Tongue (tissue), 3 donors: ENCODE measurements at places on chromosomes 6 and 20. TPM values are rescaled to one million over a fixed set of nuclear protein-coding genes. Genes with fewer than 3 reads are reported as not detected.

GRCh38 chr6:147879031-147879580, 370.6 kb downstream of the SAMD5 start:
- no peak for DNase-seq

DNA sequence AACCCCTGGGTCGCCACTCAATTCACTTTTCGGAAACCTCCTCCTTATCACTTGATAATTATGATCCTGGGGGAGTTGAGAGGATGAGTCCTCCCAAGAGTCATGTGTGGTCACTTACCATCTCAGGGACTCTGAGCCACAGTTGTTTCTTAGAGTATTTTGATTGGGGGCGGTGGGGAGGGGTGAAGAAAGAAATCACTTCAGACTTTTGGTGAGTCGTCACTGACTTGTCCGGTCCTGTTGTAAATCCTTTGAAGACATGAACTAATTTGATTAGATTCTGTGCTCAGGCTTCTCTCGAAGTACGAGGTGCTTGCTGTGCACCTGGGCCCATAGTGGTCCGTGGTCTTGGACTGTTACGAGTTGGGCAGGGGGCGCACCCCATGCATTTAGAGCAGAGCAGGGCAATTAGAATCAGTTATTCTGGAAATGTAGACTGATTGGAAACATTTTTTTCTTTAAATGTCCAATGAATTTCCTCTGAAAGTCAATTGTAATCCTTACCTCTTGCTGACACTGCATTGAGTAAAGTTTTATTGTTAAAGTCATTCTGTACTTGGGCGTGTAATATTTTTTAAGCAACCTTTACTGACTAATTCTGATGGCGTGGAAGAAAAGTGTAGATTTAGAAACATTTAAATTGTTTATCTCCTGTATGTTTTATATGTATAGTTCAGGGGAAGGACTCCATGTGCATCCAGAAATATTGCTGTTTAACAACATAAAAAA, 173.4 kb downstream of the SLC16A10 start:
- no peak for DNase-seq

ANKRD60 gene
- not detected for total RNA-seq

DNA sequence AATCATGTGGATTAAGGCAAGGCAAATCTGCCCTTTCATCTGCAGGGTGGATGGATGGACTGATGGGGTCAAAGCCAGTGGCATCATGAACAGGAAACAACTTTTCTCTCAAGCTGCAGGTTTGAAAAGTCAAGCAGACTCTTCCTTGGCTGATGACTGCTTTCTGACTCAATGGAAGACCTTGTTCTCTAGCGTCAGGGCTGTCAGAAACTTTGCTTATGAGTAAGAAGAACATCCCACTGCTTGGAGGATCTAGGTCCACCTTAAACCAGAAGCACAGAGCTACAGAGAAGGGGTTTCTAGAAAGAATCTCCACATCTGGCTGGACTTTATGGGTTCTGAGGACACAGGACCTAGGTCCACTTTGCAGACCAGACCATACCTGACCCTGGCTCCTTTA, 36.3 kb upstream of the CST5 start:
- no peak for DNase-seq

DNA sequence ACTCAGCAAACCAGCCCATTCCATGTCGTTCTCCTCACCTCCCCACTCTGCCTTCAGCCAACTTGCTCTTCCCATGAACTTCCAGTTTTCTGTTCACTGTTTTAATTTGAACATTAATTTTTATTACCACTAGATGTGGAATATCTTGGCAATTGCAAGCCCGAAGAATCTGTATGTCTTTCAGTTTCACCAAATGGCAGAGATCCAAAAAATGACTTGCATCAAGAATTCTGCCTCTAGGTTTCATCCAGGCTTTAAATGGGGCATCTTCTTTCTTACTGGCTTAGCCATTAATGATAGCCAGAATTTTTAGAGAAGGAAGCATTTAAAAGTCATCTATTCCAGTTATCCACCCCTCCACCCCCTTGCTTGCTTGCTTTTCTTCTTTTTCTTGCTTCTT, 39.0 kb downstream of the CAP2 start:
- DNase-seq, result peak; percentile 27
